ENCODE measurements at places on chromosomes 12 and 14.

GRCh38 chr12:1934068-1934467 lies 15.6 kb upstream of the CACNA2D4 start:
- no peak for ATAC-seq

GRCh38 chr14:48027115-48027514 lies 351.7 kb upstream of the MDGA2 start:
- no peak for ATAC-seq

DNA sequence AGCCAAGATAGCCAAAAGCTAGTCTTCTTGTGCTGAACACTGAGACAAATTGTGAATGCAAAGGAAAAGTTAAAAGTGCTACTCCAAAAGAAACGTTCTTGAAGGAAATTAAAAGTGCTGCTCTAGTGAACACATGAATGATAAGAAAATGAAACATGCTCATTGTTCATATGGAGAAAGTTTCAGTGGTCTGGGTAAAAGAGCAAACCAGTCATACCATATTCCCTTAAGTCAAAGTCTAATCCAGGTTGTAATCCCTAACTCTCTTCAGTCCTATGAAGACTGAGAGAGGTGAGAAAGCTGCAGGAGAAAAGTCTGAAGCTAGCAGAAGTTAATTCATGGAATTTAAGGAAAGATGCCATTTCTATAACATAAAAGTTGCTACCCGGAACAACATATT lies 121.5 kb downstream of the MNAT1 start:
- ATAC-seq, result no peak

- no peak for ATAC-seq
These were observed 26.5 kb downstream of the NUDT4 start for GRCh38 chr12:93403988-93404803.

- ATAC-seq, result no peak
These were observed 61.4 kb downstream of the SEL1L start for GRCh38 chr14:81472096-81472800.

DNA sequence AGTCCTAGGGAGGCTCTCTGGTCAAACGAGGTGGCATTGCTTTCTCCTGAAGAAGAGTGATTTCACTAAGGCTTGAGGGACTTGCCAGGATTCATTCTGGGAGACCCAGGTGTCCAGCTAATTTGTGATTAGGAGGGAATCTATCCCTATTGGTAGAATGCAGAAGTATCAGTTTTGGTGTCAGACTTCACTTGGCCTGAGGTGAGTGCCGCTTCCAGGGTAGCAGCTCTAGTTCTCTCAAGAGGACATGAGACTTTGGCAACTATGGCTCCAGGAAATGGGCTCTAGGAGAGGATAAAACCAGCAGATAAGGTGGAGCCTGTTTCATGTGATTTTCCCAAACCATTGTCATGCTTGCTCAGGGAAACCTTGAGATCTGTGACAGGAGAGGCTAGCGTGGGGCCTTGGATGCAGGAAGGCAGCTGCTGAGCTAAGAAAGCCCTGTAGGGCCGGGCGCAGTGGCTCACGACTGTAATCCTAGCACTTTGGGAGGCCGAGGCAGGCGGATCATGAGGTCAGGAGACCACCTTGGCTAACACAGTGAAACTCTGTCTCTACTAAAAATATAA lies 11.6 kb upstream of the TMEM117 start:
- no peak for ATAC-seq

DNA sequence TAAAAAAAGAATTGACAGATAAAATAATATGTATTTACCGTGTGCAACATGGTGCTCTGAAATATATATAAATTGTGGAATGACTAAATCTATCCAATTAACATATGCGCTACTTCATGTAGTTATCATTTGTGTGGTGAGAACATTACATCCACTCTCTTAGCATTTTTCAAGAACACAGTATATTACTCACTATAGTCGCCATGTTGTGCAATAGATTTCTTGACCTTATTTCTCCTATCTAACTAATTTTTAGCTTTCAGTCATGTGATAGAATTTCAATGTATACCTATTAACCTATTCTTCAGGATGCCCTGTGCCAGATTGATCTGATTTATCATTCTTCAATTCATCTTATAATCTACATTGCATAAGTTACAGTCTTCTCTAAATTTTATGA lies 178.6 kb downstream of the BCAT1 start:
- no peak for ATAC-seq

- ATAC-seq, result peak; percentile 76
These were observed 498 bp upstream of the RHOF start for GRCh38 chr12:121793838-121794533.

- peak; percentile 86 for ATAC-seq
These were observed 40.9 kb downstream of the TSHR start for GRCh38 chr14:80996049-80996901.

DNA sequence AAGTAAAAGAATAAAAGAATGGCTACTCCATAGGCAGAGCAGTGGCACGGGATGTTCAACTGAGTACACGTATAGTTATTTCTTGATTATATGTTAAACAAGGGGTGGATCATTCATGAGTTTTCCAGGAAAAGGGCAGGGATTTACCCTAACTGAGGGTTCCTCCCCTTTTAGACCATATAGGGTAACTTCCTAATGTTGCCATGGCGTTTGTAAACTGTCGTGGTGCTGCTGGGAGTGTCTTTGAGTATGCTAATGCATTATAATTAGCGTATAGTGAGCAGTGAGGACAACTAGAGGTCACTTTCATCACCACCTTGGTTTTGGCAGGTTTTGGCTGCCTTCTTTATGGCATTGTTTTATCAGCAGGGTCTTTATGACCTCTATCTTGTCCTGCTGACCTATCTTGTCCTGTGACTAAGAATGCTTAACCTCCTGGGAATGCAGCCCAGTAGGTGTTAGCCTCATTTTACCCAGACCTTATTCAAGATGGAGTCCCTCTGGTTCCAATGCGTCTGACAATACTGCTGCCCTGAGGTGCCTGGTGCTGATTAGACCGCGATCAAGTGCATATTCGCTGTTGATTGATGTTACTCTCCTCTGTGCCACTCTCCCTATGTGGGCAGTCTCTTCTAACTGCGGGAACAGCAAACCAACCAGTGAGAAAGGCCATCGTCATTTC lies 67.6 kb upstream of the AMN1 start:
- no peak for ATAC-seq

DNA sequence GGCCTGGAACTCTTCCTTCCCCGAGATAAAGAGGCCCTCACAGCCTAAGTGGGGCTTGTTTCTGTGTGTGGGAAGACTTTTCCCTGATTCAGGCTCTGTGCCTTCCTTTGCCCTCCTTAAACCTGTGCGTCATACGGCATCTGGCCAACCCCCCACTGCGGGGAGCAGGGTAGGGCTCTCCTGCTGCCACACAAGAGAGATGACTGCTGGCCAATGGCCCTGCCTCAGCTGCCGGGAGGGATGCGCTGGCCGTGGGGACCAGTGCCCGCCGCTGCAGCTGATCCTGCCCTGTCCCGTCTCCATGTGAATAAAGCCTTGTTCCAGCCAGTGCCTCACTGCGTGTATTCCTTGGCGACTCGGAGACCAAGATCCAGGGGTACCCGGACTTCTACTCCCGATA lies 42.5 kb upstream of the BEGAIN start:
- no peak for ATAC-seq

GRCh38 chr12:123937707-123938591 lies 34.7 kb downstream of the CCDC92 start:
- no peak for ATAC-seq

GRCh38 chr12:14571779-14572178 lies 4.1 kb upstream of the PLBD1 start:
- ATAC-seq, result no peak

DNA sequence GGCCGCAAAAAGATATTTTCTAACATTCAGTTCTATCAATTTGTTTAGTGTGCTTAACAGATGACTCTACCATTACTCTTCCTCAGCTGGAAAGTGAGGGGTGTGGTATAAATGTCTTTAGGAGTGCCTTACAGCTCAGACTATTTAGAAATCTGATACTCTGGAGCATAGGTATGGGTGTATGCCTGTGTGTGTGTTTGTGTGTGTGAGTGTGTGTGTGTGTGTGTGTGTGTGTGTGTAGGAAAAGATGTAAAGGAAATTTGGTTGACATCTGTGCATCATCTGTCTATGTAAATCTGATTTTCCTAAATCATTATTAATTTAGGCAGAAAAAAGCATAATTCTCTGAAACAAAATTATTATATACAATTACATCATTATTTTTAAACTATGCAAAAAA lies 16.0 kb downstream of the RNASE3 start:
- no peak for ATAC-seq

DNA sequence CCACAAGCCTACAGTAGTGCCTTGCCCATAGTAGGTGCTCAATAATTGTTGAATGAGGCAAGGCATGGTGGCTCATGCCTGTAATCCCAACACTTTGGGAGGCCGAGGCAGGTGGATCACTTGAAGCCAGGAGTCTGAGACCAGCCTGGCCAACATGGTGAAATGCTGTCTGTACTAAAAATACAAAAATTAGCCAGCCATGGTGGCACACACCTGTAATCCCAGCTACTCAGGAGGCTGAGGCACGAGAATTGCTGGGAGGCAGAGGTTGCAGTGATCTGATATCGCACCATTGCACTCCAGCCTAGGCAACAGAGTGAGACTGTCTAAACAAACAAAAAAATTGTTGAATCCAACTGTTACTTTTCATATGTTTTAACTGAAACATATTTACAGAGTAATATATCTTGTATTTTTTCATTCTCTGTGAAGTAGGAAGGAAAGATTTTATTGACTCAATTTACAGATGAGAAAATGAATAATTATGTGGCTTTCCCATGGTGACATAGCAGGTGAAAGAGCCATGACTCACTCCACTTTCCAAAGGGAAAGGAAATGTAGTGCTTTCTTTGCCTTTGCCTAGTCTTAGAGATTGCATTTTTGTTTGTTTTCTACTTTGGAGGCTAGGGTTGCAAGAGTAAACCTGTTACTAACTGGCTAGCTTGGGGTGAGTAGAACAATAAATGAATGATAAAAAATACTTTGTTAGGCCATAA lies 95.4 kb upstream of the SLC38A4 start:
- ATAC-seq, result peak; percentile 67

- ATAC-seq, result peak; percentile 97
These were observed 62.3 kb upstream of the PTCSC3 start for GRCh38 chr14:36238666-36239363.

- peak; percentile 99 for ATAC-seq
These were observed 54.3 kb downstream of the CLMN start for GRCh38 chr14:95265106-95266094.

DNA sequence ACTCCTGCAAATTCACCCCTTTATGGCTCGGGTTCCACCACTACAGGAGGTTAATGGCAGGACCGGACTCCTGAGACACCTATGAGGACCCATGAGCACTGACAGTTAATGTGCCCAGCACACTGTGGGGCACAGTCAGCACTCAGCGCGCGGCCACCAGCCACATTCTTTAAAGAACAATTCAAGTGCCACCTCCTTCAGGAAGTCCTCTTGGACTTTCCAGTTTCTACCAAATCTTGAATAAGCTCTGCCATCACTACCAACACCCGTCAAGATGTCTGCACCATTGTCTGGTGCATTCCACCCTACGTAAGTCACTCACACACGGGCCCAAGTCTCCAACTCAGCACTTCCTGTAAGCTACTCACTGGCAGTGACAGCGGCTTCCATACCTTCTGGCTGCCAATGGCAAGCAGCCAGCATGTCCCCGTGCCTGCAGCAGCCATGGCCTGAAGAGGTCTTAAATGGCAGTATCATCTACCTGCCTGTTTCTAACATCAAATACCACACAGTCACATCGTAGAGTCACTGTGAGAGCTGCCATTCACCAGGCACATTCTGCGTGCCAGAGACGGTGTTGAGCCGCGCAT lies 48.5 kb downstream of the CDC42BPB start:
- ATAC-seq, result peak; percentile 56

- peak; percentile 47 for ATAC-seq
These were observed 5.2 kb downstream of the KRT84 start for GRCh38 chr12:52380271-52380694.

GRCh38 chr12:24838531-24838950 lies 110.4 kb downstream of the BCAT1 start:
- no peak for ATAC-seq

- peak; percentile 3 for ATAC-seq
These were observed 19.7 kb upstream of the CD9 start for GRCh38 chr12:6180268-6181051.
